ENCODE measurements at places on chromosomes 16 and 17.
A peak's percentile ranks its signal among the peaks of the same experiment; 100 is the strongest.

- DNase-seq = no peak
Measured at GRCh38 chr17:39527220-39527813, 66.0 kb downstream of the CDK12 start.

DNA sequence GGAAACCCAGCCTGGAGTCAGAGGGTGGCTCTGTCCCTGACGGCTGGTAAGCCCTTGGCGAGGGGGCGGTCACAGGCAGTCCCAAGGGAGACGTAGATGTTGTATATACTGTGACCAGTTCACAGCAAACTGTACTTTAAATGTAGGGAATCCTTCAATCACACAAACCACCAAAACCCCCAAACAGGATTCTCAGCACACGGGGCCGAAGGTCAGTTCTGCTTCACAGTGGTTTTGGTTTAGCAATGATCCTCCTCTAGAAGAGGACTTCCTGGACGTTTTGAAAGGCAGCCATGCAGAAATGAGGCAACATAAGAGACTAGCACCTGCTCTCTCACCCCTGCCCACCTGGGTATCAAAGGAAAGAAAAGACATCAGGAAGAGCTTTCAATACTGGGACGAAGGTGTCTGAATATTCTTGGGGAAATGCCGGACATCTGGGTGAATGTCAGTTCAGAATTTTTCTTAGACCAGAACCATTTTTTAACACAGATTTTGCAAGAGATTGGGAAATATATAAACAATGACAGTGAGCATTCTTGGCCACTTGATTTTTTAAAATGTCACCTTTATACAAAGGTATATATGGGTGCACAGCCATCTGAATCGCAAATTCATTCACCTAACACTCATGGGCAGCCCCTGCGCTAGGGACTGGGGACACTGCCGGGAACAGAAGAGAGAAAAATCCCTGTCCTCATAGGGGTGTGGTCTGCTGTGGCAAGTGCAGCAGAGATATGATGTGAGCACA, 74.2 kb downstream of the CRISPLD2 start:
- DNase-seq = no peak

GRCh38 chr16:12009462-12009861, 32.9 kb downstream of the SNX29 start:
- DNase-seq = no peak

DNA sequence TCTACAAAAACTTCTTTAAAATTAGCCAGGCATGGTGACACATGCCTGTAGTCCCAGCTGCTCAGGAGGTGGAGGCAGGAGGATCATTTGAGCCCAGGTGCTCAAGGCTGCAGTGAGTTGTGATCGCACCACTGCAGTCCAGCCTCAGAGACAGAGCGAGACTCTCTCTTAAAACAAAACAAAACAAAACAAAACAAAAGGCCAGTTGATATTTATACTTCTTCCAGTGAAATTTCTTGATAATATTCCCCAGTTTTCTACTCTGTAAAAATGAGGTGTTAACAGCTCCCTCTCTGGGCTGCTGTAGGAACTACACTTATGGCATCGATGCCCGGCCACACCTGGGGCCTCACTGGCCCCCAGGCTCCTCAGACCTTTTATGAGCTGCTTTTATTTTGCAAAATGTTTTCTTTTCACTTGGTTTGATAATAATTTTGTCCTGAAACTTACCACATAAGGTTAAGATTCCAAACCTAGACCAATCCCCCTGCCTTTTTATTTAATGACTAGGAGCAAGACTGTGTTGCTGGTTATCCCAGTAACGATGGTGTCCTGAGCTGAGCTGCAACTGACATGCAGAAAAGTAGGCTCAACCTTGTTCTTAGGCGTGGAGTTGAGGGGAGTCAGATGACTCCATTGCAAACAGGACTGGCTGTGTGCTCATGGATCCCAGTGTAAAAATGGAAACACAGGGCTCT, 17.6 kb downstream of the MAPK8IP3 start:
- DNase-seq = peak; percentile 47

DNA sequence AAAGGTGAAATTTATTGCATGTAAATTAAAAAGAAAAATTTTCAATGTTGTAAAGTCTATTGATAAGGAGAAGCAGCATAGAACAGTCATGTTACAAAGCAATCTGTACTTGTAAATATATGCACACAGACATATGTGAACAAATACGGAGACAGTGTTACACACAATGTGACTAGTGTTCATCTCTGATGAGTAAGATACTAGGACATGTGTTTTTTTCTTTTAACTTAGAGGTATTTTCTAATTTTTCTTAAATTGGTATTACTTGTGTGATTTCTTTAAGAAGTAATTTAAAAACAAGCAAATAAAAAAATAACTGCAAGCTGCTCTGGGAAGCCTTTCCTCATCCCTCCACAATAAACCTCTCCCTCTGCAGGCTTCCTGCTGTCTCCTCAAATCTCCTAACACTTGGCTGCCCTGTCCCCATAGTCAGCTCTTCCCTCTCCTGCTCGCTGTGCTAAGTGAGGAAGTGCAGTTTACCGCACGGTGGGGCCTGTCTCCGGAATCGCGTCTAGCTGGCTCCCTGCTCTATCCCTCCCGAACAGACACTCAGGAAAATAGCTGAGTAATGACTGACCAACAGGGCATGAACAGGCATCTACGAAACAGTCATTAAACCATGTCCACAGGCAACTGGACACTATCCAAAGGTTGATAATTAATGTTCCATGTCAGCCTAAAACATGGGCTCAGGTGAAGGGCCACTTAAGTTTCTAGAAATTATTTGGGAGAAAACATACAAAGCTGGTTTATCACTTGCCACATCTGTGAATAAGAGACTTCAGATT, 35.9 kb downstream of the CMTM4 start:
- DNase-seq = peak; percentile 76

GRCh38 chr16:52471650-52472370, 75.1 kb downstream of the TOX3 start:
- DNase-seq = no peak

DNA sequence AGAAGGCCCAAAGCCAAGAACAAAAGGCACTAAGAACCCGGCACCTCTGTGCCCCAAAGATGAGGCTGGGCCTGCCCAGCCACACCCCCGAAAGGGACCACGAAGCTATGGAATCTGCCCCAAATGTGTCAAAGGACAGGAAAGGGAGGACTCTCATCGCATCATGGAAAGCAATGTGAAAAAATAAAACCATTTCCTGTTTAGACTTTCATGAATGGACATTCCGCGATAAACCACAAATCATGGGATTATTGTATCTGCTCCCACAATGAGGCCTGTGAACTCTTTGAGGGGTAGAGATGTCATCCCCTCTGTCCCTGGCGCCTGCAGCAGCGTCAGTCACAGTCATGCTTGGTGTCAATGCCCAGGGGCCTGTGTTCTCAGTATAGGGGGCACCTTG, 135.0 kb downstream of the COPRS start:
- DNase-seq = peak; percentile 40

GRCh38 chr17:46108550-46109110, 84.6 kb downstream of the KANSL1 start:
- DNase-seq = no peak

DNA sequence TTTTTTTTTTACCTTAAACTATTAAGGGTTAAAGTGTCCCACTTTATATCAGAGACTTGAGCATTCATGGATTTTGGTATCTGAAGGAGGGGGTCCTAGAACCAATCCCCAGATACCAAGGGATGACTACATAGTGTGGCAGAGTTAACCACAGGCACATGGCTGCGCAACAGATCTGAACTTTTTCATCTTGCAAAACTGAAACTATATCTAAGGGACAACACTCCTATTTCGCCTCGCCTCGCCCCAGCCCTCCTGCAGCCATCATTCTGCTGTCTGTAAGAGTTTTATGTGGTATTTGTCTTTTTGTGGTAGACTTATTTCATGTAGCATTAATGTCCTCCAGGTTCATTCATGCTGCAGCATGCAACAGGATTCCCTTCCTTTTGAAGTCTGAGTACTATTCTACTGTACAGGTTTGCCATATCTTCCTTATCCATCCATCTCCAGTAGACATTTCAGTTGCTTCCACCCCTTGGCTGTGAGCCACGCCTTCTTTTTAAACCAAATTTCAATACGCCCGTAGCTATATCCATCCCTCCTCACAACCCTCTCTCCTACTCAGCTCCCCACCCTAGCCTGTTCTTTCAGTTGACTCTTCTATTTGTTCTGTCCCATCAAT, 53.2 kb downstream of the AMFR start:
- no peak for DNase-seq

GRCh38 chr17:4710693-4711634, 532 bp downstream of the ARRB2 start:
- DNase-seq = no peak

DNA sequence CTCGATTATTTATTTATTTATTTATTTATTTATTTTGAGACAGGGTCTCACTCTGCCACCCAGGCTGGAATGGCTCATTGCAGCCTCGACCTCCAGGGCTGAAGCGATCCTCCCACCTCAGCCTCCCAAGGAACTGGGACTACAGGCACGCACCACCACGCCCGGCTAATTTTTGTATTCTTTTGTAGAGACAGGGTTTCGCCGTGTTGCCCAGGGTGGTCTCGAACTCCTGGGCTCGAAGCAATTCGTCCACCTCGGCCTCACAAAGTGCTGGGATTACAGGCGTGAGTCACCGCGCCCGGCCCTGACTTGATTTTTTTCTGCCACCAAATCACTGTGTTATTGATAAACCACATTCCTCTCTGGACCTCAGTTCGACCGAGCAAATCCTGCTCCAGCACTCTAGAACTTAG, 758 bp upstream of the RPL23A start:
- no peak for DNase-seq

DNA sequence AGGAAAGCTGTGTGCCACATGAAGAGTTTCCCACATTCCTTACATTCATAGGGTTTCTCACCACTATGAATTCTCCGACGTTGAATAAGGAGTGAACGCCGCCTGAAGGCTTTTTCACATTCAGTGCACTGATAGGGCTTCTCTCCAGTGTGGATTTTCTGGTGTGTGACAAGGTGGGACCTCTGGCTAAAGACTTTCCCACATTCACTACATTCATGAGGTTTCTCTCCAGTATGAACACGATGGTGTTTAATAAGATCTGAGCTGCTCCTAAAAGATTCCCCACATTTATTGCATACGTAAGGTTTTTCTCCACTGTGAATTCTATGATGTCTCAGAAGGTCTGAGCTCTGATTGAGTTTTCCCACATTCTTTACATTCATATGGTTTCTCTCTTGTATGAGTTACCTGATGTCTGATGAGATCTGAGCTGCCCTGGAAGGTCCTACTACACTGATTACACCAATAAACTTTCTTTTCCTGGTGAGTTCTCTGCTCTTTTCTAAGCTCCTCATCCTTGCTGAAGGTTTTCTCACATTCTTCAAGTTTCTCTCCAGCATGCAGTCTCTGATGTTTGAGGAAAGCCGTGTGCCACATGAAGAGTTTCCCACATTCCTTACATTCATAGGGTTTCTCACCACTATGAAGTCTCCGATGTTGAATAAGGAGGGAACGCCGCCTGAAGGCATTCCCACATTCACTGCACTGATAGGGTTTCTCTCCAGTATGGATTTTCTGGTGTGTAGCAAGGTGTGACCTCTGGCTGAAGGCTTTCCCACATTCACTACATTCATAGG, 10.0 kb downstream of the ZNF594 start:
- no peak for DNase-seq

GRCh38 chr17:63418540-63418939, 27.6 kb downstream of the CYB561 start:
- DNase-seq = no peak

- no peak for DNase-seq
Measured at GRCh38 chr17:74117087-74117698, 86.3 kb upstream of the RPL38 start.

- no peak for DNase-seq
Measured at GRCh38 chr16:55834049-55834448, 1.2 kb upstream of the CES1 start.

GRCh38 chr16:78189121-78189520, 89.7 kb downstream of the WWOX start:
- DNase-seq = no peak

GRCh38 chr17:48915459-48916282, 7.5 kb downstream of the UBE2Z start:
- peak; percentile 82 for DNase-seq

- no peak for DNase-seq
Measured at GRCh38 chr17:77540531-77540930, 399.8 kb downstream of the SEC14L1 start.

DNA sequence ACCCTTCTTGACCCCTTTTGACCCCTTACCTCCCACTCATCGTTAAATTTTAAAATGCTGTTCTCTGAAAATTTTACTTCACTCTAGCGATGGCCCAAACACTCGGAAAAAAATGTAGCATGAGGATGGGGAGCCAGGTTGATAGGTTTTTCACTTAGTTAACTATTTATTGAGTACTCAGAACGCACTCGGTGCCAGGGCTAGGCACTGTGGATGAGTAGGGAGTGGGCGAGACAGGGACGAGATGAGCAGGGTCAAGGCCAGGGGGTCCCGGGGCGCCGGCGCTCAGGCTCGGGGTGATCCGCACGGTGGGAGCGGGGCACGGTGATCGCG, 392 bp downstream of the ZSCAN32 start:
- no peak for DNase-seq

- peak; percentile 86 for DNase-seq
Measured at GRCh38 chr17:39740357-39741111, 2.8 kb downstream of the GRB7 start.

DNA sequence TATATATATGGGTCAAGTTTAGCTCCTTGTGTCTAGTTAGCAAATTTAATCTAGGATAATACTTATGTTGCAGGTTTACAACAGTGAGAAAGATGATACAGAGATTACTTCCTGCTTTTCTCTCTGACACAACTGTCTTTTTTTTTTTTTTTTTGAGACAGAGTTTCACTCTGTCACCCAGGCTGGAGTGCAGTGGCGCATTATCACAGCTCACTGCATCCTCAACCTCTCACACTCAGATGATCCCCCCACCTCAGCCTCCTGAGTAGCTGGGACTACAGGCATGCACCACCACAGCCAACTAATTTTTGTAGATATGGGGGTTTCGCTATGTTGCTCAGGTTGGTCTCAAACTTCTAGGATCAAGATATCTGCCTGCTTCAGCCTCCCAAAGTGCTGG, 706.9 kb upstream of the SOX9 start:
- DNase-seq = no peak

DNA sequence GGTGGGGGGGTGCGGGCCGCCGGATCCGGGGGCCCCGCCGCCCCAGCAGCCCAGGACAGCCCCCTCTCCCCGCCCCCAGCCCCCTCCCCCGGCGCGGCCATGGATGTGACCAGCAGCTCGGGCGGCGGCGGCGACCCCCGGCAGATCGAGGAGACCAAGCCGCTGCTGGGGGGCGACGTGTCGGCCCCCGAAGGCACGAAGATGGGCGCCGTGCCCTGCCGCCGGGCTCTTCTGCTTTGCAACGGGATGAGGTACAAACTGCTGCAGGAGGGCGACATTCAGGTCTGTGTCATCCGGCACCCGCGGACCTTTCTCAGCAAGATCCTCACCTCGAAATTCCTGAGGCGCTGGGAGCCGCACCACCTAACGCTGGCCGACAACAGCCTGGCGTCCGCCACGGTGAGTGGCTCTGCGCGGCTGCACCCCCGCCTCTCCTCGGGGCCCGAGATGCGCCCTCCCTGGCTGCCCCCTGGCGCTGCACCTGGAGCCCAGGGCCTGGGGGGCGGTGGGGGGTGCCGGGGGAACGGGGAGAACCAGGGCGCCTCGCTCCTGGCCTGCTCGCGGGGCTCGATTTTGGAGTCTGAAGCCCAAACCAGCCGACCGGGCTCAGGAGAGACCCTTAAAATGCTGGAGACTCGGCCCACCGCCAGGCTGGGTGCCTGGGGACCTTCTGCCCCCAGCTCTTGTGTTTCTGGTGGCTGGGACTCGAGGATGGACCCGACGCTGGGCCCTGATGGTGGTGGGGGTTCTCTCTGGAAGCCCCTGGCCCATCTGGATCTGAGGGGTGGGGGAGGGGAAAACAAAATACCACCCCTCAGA, 744 bp downstream of the CMIP start:
- DNase-seq = peak; percentile 81
